ENCODE measurements at places on chromosomes 2 and 18. TPM values are rescaled to one million over a fixed set of nuclear protein-coding genes. Genes with fewer than 3 reads are reported as not detected.

GRCh38 chr18:41347057-41347456, 608.0 kb upstream of the PIK3C3 start:
- DNase-seq = peak; percentile 54

GRCh38 chr18:48852292-48852691, 98.5 kb downstream of the SMAD7 start:
- no peak for DNase-seq

DNA sequence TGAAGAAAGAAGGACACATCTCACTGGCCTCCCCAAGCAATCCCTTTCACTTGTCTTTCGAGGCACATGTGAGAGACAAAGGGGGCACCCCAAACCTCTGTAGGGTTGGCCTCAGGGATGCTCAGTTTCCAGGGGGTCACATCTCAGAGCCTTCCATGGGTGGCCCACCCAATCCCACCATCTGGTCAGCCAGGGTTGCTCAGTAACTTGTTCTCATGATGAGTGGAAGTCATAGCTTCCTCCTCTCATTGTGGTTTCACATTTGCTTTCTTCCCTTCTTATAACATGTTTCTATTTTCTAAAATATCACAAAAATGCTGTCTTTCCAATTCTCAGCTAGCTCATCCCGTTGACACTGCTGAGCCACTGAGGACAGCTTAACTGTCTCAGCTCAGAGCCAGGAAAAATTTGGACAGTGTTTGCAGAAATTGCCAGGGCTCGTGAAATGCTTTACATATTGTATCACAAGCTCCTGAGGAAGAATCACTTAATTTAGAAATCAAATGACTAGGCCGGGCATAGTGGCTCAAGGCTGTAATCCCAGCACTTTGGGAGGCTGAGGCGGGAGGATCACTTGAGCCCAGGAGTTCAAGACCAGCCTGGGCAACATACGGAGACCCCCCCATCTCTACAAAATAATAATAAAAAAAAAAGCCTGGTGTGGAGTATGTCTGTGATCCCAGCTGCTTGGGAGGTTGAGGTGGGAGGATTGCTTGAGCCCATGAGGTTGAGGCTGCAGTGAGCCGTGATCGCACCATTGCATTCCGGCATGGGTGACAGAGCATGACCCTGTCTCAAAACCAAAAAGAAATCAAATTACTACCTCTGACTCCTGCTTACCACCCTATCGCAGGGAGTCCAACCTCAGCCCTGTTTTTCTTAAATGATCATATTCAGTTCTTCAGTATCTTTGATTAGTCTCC, 129.3 kb downstream of the PRKCE start:
- no peak for DNase-seq

DNA sequence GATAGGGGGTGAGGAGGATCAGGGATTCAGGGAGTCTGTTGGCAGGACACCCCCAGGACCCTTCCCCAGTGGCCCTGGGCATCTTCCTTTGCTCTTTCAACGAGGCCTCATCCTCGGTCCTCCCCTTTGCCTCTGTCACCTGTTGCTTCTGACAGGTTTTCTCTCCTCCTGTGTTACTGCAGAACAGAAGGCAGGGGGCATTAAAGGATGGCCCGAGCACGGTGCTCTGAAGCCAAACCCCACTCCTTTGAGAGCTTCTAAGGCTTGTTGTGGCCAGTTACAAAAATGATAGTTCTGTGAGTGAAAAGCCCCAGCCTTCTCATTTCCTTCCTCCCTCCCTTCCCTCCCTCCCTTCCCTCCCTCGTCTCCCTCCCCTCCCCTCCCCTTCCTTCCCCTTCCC, 82.5 kb downstream of the THNSL2 start:
- DNase-seq = no peak

DNA sequence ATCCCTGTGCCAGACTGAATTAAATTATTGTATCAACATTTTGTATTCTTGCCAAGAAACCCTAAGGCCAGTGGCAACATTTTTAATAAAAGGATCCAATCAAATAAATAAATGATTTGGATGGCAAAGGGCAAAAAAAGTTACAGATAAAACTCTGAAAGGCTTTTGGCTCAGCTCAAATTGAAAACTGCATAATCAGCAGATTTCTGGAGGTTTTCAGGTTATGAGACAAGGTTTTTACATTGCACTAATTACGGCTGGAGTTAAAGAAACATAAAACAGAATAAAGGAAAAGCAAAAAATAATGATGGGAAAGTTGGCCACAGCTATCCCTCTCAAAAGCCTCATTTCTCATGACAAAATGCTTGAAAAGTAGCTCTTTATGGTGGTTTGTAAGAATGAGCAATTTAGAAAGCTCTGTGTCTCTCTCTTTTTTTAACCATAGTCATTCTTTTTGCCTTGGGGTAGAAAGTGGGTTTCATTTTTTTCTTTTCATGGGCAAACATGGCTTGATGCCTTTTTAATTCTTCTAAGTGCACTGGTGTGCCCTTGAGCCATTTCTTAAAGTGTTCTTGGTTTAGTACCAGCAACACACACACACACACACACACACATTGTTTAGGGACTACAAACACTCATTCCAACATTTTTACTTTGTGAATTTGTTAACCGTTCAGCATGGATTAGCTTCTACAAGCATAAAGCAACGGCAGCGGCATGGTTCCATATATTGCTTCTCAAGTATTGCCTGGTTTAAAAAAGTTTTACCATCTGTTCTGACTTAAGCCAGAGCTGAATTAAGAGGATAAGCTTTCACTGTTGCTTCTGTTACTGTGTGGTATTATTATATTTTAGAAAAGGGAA, 747.1 kb upstream of the FSHR start:
- DNase-seq = no peak

DNA sequence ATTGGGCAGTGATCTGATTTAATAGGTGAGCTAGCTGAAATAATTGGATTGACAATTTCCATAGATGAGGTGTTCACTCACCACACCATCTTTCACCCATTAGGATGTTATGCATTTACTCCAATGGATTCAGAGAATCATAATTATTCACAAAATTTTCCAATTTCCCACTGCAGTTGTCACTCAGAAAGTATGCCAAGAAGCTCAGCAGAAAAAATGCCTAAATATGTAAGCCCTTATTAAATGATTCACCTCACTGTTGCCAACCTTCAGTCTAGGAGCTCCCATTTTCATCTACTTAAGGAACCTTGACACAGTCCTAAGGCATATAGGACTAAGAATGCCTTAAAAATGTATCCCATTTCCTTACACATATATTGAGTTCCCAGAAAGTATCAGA, 94.3 kb downstream of the MBD2 start:
- DNase-seq = no peak

- DNase-seq = no peak
Measured at GRCh38 chr2:151973901-151974199, 125.0 kb downstream of the CACNB4 start.

GRCh38 chr2:97936881-97937280, 58.9 kb downstream of the TMEM131 start:
- DNase-seq = no peak

- no peak for DNase-seq
Measured at GRCh38 chr2:198657512-198658121, 800.1 kb downstream of the SATB2 start.

DNA sequence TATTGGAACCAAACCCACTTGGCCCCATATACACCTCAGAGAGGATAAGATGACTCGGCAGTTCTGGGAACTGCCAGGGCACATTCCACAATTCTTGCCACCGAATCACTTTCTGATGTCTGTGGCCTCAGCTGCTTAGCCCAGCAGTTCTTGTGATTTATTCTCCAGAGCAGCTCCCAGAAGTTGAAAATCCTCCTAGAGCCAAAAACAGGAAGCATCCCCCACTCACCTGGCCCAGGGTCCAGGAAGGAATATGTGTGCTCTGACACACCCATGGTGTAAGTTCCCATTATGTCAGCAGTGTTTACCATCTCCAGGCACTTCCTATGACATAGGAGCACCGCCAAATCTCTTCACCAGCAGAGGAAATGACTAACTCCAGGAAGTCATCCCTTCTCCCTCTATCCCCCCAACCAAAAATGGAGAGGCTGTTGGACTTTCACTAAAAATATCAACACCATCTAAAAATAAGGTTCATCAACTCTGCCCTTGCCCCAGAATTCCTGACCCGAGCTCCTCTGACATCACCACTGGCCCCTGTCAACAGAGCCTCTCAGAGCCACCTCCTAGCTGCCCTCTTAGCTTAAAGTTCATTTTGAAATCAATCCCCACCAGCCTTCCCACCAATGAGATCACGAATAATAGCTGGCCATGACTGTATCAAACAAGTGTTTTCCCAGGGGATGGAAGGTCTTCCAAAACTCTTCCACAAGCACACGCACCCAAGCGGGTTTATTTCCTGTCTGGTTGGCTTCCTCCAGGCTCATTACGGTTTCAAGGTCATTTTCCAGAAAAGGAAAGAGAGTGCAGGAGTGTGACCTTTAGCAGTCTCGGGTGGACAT, 223.1 kb upstream of the PARD3B start:
- DNase-seq = no peak

DNA sequence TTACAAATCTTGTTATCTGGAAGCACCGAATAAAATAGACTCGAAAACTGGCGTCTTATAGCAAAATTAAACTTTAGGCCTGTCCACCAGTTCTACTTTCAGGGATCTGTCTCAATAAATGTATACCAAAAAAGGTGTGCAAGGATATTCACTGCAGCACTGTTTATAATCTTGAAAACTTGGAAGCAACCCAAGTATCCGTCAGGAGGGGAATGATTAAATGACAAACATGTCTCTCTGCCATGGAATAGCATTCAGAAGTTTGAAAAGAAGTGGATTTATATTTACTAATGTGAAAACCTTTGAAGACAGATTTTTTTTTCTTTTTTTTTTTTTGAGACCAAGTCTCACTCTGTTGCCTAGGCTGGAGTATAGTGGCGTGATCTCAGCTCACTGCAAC, 32.3 kb upstream of the SATB2 start:
- no peak for DNase-seq

MC2R gene
- polyA plus RNA-seq = not detected

EMILIN2 gene
- polyA plus RNA-seq = 7.6 TPM

CRYGB gene
- not detected for polyA plus RNA-seq

DSG1 gene
- not detected for polyA plus RNA-seq

B3GNT7 gene
- 0.06 TPM for polyA plus RNA-seq

SP140 gene
- 0.29 TPM for polyA plus RNA-seq

SPATA3 gene
- not detected for polyA plus RNA-seq

RNF138 gene
- 13.2 TPM for polyA plus RNA-seq

C2orf78 gene
- polyA plus RNA-seq = not detected

POTEJ gene
- 0.02 TPM for polyA plus RNA-seq

COL6A3 gene
- 522 TPM for polyA plus RNA-seq

TUBA3E gene
- not detected for polyA plus RNA-seq

KCNS3 gene
- polyA plus RNA-seq = 4.9 TPM
